ENCODE measurements at places on chromosomes 6 and 20.
A peak's percentile ranks its signal among the peaks of the same experiment; 100 is the strongest.

- DNase-seq: no peak
Observed at GRCh38 chr6:157017861-157018260, 240.7 kb downstream of the ARID1B start.

- no peak for DNase-seq
Observed at GRCh38 chr6:165841153-165841558, 178.1 kb upstream of the PDE10A start.

GRCh38 chr6:147161974-147162495, 42.2 kb upstream of the STXBP5 start:
- no peak for DNase-seq

- no peak for DNase-seq
Observed at GRCh38 chr6:74597840-74598239, 608.0 kb downstream of the COL12A1 start.

DNA sequence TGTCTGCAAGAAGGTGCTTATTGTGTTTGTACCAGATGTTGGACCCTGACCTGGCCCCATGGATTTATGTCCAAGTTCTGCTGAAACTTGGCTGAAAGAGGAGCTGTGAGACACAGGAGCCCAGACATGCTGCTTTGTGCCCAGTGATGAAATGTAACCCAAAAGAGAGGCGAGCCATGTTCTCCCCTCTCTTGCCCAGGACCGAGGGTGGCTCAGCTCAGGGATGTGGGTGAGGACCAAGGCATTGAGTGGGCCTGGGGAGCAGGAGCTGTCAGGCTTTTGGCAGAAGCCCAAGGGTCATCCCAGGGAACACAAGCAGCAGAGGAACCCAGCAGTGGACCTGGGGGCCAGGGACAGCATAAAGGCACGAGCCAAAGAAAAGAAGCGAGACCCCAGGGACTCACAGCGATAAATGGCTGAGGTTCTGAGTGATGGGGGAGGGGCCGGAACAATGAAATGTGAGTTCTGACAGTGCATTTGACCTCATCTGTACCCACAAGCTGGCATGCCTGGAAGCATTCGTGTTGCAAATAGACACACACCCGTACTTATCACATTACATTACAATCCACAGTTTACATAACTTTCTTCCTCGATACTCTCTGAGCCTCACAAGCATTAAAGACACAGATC, 363.4 kb upstream of the JARID2 start:
- DNase-seq: no peak

GRCh38 chr20:45798935-45799642, 7.3 kb downstream of the DNTTIP1 start:
- no peak for DNase-seq

- peak; percentile 44 for DNase-seq
Observed at GRCh38 chr6:11585426-11586016, 48.0 kb downstream of the TMEM170B start.

DNA sequence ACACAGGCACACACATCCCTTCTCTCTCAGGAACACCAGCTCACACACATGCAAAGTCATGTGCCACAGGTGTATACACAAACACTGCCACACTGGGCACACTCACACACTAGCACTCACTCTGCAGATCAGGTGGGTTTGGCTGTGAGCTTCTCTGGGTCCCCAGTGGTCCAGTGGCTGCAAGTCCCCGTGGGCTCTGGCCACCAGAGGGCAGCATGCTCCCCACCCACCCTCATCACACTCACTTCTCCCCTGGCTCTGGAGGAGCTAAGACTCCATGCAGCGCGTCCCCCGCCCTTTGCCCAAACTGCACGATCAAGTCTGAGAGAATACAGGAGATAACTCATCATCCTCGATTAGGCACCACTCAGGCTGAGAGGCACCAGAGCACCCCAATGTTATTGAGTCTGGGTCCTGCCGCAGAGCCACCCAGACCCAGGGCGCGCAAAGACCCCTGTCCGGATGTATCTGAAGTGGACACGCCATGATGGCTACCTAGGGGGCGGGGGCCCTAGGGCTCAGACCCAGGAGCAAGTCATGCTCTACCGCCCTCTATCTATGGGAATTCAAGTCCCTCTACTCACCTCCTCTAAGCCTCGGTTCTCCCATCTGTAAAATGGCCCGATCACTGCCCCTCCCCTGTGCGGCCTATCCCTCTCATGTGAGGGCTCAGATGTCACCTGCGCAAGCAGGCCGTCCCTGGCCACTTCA, 90.5 kb downstream of the GRM4 start:
- peak; percentile 55 for DNase-seq

DNA sequence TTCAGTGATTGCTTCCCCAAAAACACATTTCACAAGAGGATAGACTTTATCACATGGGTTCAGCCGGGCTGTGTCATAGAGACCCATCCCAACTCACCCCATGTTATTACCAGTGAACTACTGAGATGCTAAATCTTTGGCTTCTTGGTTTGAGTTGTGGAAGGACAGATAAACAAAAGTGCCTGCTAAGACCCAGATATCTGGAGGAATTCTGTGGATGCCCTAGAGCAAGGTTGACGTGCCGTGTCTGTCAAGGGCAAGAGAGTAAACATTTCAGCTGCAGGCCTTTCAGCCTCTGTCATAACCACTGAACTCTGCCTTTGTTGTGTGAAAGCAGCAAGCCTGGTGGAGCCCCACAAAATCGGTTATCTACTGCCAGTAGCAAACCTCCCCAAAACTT, 11.2 kb upstream of the THBD start:
- no peak for DNase-seq

GRCh38 chr6:2033544-2033943, 211.9 kb downstream of the GMDS start:
- no peak for DNase-seq

- no peak for DNase-seq
Observed at GRCh38 chr6:132456700-132457143, 55.4 kb upstream of the MOXD1 start.
